ENCODE measurements at places on chromosomes 6 and 20.

DNA sequence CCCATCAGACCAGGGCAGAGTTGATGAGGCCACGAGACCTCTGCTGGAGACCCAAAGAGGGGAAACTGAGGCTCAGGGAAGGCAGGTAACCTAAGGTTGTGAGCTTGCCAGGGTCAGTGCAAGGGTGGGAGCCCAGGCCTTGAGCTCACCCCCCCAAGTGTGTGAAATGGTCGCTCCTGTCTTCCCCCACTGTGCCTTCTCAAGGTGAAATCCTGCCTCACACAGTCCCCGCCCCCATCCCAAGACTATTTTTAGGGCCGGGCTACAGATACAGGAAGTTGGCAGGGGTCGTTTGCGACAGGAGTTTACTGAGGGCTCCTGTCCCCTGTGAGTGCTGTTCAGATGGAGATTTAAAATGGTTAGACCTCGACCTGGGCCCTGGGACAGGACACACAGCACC lies 18.7 kb upstream of the GATA5 start:
- DNase-seq, result no peak

DNA sequence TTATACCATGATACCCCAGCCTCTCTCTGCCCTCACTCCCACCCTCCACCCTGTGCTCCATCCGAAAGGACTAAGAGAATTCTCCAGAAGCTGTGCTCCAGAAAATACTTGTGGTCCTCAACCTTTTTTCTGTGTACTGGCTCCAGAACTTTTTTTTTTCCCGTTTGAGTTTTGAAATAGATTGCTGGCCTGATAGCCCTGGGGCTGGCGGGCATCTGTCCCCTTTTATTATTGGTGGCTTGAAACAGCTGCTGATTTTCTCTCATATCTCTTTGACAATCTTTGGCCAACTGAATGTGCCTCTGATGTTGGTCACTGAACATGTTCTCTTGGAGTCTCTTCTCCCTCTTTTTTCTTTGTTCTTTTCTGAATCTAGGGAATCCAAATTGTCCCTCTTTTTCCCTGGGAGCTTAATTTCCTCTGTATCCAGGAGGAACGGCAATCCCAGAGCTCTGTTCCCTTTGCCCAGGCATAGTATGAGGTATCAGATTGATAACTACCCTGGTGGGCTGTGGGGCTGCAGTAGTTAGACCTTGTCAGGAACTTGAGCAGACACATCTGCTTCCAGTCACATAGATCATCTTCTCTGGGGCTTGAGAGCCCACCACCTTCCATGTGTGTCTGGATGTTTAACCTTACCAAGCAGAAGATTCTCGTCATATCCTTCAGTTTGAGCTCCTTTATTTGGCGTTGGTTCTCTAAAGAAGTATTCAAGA lies 1.6 kb downstream of the PPARD start:
- no peak for DNase-seq

DNA sequence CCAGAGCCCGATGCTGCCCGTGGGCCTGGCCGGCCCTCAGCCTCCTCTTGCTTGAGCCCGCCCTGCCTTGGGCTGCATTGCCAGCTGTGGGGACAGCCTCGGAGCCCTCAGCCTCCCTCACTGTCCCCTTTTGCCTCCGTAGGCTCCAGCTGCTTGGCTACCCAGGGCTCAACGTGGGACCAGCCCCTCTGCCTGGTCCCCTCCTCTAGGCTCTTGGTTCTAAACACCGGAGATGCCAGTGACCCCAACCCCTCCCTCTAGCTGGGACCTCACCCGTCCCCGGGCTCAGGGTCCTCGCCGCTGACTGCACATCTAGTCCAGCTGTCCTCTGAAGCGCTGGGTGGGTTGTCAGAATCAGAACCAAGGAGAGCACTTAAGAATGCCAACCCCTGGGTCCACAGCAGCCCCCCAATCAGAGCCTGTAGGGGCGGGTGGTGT lies 345.2 kb downstream of the ZFAND3 start:
- DNase-seq, result no peak

DNA sequence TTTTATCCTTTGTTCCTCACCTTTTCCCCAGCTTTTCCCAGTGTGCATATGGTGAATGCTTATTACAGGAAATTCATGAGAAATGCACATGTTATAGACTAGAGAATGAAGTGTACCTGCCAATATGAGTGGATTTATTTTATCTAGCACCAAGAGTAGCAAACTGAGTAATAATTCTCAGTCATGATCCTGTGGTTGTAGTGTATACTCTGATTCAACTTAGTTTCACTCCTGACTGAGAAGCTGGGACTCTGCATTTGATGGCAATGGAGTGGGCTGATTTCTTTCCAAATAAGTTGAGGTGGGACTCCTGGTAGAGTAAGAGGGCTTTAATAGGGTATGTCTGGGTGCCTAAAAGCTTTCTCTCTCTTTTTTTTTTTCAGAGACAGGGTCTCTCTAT lies 4.0 kb downstream of the ABT1 start:
- no peak for DNase-seq
